NCI-H524 (cell line): ENCODE measurements at places on chromosomes 12 and 14.
A peak's percentile ranks its signal among the peaks of the same experiment; 100 is the strongest.

DNA sequence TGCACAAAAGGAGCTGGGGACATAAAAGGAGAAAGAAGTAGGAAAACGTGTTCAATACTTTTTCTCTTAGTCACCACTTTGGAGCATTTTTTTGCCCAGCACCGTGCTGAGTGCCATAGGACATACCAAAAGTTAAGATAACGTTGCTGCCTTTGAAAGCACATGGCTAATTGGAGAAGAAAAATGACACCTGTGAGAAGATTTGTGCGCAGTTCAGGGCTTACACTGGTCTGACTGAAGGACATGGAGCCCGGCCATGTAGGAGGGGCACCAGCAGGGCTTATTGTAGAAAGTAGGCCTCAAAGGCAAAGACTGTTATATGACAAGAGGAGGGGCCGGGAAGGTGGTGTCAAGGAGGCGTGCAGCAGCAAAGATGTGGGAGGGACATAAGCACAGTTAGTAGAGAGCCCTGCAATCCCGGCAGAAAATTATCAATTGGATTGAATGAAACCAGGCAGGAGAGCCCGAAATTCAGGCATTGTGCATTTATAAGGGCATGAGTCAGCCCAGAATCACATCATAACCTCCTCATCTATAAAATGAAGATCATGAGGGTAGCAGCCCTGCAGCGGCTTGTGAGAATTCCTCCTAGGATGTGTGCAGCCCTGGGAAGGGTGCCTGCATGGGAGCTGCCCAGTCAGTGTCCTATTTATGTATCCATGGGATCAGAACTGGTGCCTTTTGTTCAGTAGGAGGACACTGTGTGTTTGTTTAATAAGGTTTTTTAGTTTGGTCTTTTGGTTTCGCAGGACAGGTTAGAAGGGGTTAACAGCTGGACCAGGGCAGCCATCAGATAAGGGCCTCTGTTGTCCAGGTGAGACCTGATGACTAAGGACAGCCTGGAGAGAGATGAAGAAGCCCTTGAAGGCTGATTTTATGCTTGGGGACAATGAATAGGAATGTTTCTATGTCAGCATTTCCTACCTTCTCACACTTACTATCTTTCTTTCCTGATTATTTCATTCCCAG lies 122.4 kb downstream of the GPR135 start:
- no peak for DNase-seq

DNA sequence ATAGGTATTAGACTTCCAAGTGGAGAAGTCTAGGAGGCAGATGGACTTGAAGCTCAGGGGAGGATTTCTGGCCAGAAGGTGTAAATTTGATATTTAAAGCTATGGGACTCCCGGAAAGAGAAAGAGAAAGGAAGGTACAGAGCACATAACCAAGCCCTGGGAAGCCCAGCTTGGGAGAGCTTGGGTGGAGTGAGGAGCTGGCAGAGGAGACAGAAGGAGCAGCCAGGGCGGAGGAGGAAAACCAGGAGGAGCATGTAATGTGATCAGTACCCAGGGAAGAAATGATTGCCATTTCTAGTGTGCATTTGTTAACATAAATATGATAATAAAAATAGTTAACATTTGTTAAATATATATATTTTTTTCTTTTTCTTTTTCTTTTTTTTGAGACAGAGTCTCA lies 67.4 kb downstream of the KICS2 start:
- DNase-seq, result no peak

DNA sequence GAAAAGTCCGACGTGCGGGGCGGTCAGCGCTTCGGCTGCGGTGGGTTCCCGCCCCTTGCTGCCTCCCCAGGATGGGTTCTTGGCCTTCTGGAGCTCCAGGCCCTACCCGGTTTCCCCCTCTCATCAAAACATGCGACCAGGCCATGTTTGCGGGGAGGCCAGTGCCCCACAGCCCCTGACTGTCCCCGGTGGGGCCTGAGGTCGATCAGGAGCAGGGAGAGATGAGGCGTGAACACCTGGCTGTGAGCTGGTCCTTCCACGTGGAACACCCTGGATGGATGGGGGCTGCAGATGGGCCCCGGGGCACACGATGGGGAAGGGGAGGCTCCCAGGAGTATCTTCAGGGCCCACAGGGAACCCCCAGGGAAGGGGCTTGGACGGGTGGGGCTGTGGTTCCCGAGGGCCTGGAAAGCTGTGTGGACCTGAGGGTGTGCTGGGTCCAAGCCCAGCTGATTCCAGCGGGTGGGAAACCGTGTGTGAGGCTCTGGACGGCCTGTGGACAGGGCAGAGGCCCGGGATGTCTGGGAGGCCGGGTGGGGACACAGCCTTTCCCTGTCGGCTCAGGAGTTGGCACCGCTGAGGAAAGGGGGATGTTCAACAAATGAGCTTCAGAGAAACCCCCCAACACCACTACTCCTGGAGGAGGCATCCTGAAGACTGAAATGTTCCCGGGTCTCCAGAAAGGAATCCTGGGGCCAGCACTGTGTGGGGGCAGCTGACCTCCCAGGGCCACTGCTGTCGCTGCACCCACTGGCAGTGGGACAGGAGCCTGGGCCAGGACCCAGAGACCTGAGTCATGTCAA lies 187.0 kb upstream of the C14orf180 start:
- DNase-seq, result no peak

DNA sequence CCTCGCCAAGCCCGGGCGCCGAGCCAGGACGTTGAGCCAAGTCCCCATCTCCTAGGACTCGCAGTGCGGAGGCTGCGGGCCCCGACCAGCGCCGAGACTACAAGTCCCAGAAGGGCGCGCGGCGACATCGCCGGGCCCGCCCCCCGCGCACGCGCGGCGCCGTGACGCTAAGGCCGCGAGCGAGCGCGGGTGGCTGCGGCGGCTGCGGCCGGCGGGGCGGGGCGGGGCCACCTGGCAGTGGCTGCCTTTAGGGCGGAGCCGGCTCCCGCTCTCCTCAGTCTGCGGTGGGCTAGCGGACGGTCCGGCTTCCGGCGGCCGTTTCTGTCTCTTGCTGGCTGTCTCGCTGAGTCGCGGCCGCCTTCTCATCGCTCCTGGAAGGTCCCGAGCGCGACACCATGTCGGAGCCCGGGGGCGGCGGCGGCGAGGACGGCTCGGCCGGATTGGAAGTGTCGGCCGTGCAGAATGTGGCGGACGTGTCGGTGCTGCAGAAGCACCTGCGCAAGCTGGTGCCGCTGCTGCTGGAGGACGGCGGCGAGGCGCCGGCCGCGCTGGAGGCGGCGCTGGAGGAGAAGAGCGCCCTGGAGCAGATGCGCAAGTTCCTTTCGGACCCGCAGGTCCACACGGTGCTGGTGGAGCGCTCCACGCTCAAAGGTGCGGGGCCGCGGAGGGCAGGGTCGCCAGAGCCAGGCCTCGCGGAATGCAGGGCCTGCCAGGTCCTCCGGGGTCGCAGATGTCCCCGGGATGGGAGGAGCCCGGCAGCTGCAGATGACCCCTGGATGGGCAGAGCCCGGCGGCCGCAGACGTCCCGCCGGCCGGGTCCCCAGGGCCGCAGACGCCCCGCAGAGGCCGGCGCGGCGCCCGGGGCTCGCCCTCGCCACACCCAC lies at the start of gene DYNC1H1:
Gene DYNC1H1 (plus strand): TSS at position 277 of the 884 bp plus-strand sequence. CDS start 119 bp downstream, at position 396.
- DNase-seq, result peak; percentile 95

GRCh38 chr12:107296681-107297089 lies 203.3 kb upstream of the CRY1 start:
- DNase-seq, result no peak

GRCh38 chr12:4041187-4041885 lies 168.1 kb upstream of the PARP11 start:
- no peak for DNase-seq

- DNase-seq, result no peak
Measured at GRCh38 chr14:104874110-104874531, 9.1 kb downstream of the CEP170B start.
